ENCODE measurements at places on chromosomes 2 and 18.
A peak's percentile ranks its signal among the peaks of the same experiment; 100 is the strongest.

DNA sequence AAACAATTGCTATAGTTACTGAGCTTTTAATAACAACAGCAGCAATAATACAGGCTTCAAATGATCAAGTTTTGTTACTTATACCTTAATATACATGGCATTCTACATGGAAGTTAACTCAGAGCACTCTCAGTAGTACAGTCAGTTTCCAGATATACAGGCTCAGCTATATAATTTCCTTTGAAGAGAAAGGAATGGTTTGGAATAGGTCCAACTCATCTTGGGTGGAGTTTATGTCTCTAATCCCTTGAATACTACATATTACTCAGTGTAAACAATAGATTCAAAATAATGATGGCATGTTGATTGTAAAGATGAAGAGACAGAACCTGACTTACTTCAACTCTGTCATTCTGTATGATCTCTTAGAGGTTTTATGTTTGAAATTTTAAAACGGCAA, 174.9 kb downstream of the EPHA4 start:
- DNase-seq, result no peak

DNA sequence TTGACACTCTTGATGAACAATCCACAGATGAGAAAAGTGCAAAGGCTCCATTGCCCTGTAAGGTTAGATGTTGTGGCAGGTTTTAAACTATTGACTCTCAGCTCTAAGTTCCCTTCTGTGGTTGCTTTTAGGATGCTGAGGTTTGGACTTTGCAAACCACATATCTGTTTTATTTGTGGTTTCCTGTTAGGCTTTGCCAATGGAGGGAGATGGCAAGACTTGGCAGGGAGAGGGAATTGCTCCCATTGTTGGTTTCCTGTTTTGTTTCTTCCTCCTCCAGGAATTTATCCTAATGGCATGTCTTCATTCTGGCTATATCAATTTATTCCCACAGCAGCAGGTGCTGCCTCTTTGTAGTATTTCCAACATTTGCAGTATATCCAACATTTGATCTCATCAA, 772.3 kb downstream of the LRRTM4 start:
- DNase-seq, result no peak

DNA sequence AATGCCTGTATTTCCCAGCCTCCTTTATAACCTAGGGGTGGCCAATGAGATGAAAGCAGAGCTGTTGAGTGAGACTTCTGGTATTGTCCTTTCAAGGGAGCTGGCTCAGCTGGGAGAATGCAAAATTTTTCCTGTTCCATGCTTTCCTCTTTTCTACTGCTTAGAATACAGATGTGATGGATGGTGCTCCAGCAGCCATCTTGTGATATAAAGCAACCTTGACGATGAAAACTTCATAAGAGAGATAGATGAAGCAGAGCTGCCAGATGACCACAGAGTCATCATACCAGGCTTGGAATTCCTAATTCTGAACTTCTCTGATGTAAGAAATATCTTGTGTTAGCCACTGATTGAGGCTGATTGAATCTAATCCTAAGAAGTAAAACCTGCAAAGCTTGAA, 11.9 kb upstream of the INHBB start:
- DNase-seq, result no peak

GRCh38 chr18:46372670-46373069, 268.5 kb downstream of the HAUS1 start:
- DNase-seq, result no peak

GRCh38 chr2:230754200-230754599, 41.6 kb downstream of the CAB39 start:
- DNase-seq, result no peak

DNA sequence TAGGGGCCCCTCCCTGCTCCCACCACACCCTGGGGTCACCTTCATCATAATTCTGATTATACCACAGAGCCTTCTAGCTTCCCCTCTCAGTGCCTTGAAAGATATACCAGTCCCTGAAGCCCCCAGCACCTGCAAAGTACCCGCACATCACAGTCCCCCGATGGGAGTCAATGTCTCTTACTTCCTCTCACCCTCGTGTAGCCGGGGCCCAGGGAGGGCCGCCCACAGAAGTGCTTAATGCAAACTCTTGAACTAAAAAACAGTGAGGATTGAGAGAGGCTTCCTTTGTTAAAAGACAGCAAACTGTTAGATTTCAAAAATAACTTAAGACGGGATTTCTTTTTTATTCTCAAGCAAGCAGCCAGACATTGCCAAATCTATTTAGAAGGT, 76.5 kb downstream of the SFXN5 start:
- DNase-seq, result no peak

GRCh38 chr2:67215214-67216055, 181.7 kb upstream of the ETAA1 start:
- DNase-seq, result no peak

GRCh38 chr2:53787614-53788289, 908 bp downstream of the ERLEC1 start:
- DNase-seq, result no peak

GRCh38 chr18:10524507-10525370, 1.1 kb upstream of the NAPG start:
- peak; percentile 32 for DNase-seq

- DNase-seq, result no peak
Observed at GRCh38 chr2:26606847-26607190, 34.3 kb downstream of the CIB4 start.

GRCh38 chr2:54680397-54681041, 42.9 kb upstream of the EML6 start:
- no peak for DNase-seq

- no peak for DNase-seq
Observed at GRCh38 chr2:141109633-141110032, 1021.2 kb downstream of the LRP1B start.

DNA sequence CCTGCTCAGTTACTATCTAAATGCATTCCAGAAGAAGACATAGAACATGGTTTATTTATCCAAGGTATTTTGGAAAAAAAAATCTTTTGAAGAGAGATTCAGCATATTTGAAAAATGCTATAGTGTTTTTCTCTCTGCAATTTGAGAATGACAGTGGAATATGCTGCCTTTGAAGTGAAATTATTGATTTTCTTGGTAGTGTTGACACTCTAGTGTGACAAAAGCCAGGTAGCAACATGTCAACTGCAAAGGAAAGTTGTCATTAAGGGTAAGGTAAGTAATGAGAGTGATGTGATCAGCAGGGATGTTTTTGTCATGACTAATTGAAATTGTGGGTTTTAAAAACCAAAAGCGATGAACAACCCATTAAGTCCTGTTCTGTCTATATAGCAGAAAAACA, 1387.1 kb upstream of the TMEFF2 start:
- DNase-seq, result no peak

GRCh38 chr2:239075918-239076758, 228.3 kb downstream of the TWIST2 start:
- no peak for DNase-seq

- DNase-seq, result no peak
Observed at GRCh38 chr2:233217892-233218377, 33.5 kb upstream of the ATG16L1 start.

DNA sequence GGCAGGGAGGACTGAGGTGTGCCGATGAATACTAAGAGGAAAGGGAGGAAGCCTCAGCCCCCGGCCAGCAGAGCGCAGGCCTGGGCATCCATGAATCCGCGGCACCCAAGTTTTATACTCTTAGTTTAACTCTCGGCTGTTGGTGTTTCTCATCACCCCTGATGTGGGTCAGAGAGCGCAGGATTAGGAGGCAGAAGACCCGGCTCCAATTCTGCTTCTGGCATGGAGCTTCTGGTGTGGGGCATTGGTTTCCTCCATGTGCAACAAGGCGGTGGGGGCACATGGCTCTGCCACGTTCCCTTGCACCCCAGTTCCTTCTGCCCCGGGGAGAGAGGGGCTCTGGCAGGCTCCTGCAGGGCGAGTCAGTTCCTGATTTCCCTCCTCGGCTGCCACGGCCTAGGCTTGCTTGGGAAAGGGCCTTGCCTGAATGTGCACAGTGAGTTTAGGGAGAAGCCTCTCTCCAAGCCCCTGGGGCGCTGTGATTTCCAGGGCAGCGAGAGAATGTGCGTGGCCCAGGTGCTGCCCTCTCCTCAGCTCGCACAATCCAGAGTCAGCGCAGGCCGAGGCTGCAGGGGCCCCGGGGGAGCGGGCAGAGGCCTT, 36.2 kb upstream of the DNMT3A start:
- no peak for DNase-seq

DNA sequence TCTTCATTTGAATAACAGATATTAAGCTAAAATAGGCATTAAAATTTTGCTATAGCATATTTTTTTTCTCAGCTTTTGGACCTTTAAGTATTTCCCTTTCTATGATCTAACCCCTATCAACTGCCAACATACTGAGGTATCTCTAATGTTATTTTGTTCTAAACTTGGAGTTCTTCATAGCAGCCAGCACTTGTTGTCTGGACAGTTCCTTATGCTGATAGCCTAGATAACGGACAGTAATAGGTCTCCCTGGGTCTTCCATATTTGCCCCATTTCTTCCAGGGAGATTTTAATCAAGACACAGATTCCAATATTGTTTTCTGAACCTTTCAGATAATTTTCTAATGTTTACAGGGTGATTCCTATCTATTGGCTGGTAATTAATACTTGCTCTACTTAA, 475.8 kb upstream of the MAP2 start:
- no peak for DNase-seq

DNA sequence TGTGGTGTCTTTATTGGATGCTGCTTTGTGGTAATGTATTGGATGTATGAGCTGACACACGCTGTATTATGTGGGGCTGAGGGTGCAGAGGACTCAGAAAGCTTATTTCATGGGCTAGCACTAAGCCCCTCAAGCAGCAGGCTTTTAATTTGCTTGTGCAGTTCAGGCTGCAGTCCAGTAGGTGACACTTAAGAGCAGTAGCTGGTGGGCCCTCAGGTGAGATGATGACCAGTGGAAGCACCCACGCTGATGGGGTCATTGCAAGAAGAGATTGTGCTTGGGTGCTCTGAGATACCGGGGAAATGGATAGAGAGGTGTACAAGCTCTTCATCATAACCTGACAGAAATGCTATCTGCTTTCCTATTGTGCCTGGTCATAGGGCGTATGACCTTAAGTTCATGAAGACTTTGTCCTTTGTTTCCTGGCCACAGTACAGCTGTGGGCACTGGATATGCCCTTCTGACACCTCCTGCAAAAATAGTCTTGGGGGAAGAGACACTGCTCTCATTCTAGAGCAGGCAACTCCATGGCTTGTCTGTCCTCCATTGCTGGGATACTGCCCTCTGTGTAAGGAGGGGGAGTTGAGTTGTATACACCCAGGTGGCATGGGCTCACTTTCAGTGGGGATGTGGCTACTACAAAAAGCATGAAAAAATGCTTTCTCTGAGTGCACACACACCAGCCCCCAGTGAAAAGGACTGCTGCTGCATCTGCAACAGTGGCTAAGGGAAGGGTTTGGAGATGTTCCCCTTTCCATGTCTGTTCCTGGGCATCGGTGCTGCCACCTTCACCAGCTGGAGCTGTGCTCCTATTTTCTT, 205.7 kb upstream of the ZSWIM2 start:
- no peak for DNase-seq

DNA sequence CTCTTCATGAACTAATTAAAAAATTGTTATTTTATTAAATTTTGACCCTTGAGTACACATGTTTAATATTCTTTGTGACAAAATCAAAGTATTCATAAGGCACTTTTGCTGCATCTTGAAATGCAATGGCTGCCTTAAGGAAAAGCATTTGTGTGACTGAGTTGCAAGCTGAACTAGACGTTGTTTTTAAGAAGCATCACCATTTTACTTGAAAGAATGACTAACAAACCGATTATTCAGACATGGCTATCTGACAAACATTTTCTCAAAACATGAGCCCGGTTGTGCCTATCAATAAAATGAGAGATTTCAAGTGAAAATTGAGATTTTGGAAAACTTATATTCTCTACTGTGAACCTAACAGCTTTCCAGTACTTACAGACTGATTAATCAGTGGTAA, 2.8 kb downstream of the GCFC2 start:
- no peak for DNase-seq

GRCh38 chr18:8480506-8481328, 128.5 kb upstream of the RAB12 start:
- DNase-seq, result no peak

DNA sequence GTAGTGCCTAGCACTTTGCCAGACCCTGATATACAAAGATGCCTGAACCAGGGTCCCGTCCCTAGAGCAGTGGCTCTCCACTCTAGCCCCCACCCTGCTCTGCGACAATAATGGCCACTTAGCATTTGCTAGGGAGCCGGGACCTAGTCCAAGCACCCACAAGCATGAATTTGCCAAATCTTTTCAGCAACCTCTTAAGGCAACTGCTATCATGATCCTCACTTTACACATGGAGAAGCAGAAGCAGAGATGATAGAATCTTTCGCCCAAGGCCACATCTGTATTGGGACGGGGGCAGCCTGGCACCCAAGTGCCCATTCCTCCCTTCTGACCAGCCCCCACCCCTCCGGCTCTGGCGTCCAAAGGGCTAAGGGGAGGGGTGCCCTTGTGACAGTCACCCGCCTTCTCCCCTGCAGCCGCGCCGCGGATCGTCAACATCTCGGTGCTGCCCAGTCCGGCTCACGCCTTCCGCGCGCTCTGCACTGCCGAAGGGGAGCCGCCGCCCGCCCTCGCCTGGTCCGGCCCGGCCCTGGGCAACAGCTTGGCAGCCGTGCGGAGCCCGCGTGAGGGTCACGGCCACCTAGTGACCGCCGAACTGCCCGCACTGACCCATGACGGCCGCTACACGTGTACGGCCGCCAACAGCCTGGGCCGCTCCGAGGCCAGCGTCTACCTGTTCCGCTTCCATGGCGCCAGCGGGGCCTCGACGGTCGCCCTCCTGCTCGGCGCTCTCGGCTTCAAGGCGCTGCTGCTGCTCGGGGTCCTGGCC, 13.0 kb downstream of the SIGLEC15 start:
- no peak for DNase-seq

DNA sequence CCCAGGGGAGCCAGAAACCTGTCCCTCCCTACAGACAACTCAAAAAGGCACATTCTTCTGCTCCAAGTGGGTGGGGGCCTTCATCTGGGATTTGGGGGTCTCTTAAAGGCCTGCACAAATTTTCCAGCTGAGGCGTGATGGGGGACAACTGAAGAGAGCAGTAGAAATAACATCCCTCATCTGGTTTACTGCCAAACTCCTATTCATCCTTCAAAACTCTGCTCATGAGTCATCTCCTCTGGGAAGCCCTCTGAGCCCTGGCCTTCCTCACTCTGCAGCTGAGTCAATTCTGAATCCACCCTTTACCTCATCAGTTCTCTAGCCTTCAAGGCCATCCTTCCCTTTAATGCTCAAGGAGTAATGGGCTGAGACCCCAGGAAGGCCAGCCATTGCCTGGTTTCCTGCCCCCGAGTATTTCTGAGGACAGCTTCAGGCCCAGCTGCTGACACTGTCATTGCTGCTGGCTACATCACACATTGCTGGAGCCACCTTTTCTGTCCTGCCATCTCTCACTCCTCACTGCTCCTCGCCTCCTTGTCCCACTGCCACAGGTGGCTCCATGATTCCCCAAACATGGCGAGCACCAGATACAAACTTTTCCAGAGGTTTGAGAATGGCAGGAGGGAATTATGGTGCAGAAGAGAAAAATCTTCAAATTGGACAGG, 32.2 kb upstream of the GLI2 start:
- DNase-seq, result no peak

DNA sequence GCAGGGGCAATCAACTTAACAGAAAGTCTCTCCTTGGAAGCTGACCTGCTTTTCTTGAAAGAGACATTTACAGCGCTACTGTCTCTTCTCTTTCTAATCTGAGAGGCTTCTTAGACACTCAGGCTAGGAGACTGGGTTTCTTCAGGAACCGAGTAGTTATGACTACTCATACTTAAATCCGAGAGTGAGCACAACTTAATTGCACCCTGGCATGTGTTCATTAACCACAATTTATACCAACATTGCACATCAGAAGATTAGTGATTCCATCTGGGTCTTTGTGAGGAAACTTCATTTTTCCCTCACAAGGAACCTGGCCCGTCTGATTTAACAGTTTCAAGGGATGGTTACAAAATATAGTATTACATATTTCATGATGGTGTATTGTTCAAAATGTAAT, 176.9 kb downstream of the UBE2E3 start:
- no peak for DNase-seq

Data from germinal center (tissue), 1 donor.